Head of caudate nucleus (tissue), 42 donors: ENCODE measurements at places on chromosomes 12 and 14.

GRCh38 chr12:54306925-54307741, 6.3 kb upstream of the NFE2 start:
- DNase-seq = no peak

- DNase-seq = no peak
Measured at GRCh38 chr12:57519796-57520052, 590 bp downstream of the DDIT3 start.

DNA sequence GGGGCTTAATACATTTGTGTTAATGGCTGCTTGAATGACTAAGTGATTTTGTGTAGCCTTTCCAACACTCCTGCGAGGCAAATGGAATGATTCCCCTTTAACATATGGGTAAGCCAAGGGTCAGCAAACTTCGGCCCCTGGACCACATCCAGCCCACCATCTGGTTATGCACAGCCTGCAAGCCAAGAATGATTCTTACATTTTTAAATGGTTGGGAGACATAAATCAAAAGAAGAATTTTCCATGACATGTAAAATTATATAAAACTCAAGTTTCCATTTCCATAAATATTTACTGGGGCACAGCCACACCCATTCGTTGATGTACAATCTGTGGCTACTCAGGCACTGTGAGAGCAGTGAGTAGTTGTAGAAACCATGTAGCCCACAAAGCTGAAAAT, 9.0 kb downstream of the SLC8B1 start:
- no peak for DNase-seq

- no peak for DNase-seq
Measured at GRCh38 chr12:124872068-124872719, 8.5 kb upstream of the SCARB1 start.
